Activated CD8-positive, alpha-beta T cell treated with anti-CD3 and anti-CD28 coated beads for 36 hours (primary cell): ENCODE measurements at places on chromosomes 12 and 14. TPM values are rescaled to one million over a fixed set of nuclear protein-coding genes. Genes with fewer than 3 reads are reported as not detected.

- no peak overlapping the region for H3K4me3 ChIP-seq
- no peaks in the 10 kb centered on the region for H3K27me3 ChIP-seq
- H3K4me1 ChIP-seq, result peaks cover 14% of the 10 kb centered on the region
- peaks cover 10% of the 10 kb centered on the region for H3K36me3 ChIP-seq
- no peak for DNase-seq
These were observed 6.3 kb downstream of the TRMT61A start for GRCh38 chr14:103535081-103535890.

Gene MUCL1
- total RNA-seq, result not detected

Gene HCAR1
- 0.18 TPM for total RNA-seq

DNA sequence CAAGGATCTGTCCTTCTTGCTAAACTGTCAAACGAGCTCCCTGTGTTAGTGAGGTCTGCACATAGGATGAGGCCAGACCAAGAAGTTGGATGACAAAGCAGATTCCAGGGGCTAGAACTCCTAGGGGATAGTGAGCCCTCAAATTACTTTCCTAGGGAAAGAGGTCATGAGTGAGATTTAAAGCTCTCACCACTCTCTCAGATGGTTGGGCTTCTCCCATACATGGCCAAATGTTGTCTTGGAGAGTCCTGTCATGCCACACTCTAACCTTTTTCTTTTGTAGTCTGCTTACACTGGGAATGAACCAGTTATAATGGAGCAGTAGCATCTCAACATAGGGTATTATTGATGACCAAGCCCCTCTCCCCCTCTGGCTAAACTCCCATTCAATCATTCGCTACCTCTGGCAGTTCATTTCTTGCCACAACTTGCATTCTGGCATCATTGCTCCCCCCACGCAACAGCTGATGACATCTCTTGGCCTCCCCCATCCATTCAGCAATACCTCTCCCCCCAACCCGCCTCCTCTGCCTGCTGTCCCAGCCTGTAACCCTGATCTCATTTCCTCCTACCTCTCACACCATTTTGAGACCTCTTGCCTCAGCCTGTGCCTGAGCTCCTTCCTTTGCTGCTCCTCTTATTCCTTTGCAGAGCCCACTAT is 64.7 kb upstream of the CISTR start:
- H3K4me3 ChIP-seq, result no peak overlapping the region
- H3K27me3 ChIP-seq, result peaks cover 31% of the 10 kb centered on the region
- H3K27ac ChIP-seq, result no peak overlapping the region
- H3K4me1 ChIP-seq, result no peaks in the 10 kb centered on the region
- H3K36me3 ChIP-seq, result no peaks in the 10 kb centered on the region
- no peak for DNase-seq

GRCh38 chr14:100062590-100062989 is 2.6 kb upstream of the EVL start:
- peak; percentile 75 for DNase-seq
- H3K36me3 ChIP-seq, result peaks cover 34% of the 10 kb centered on the region
- peaks cover 63% of the 10 kb centered on the region for H3K4me1 ChIP-seq
- no peaks in the 10 kb centered on the region for H3K27me3 ChIP-seq
- H3K27ac ChIP-seq, result peak overlapping the region; percentile 99
- peak overlapping the region; percentile 17 for H3K4me3 ChIP-seq

DNA sequence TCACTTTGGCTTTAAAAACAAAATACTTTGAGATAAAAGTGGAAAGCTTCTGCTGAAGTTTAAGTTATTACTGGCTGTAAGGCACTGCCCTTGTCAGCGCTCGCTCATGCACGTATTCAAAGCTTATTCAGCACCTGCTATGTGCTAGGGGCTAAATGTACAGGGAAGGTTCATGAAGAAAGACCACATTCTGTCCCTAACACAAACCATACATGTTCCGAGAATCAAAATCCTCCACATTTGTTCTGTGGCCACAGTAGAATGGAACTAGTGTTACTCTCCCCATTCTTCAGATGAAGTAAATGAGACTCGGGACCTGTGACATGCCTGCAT is 33.8 kb upstream of the GPR68 start:
- DNase-seq, result no peak
- H3K27me3 ChIP-seq, result no peaks in the 10 kb centered on the region
- H3K27ac ChIP-seq, result peak overlapping the region; percentile 31
- no peaks in the 10 kb centered on the region for H3K4me1 ChIP-seq

Gene KRT72
- 0.16 TPM for total RNA-seq

DNA sequence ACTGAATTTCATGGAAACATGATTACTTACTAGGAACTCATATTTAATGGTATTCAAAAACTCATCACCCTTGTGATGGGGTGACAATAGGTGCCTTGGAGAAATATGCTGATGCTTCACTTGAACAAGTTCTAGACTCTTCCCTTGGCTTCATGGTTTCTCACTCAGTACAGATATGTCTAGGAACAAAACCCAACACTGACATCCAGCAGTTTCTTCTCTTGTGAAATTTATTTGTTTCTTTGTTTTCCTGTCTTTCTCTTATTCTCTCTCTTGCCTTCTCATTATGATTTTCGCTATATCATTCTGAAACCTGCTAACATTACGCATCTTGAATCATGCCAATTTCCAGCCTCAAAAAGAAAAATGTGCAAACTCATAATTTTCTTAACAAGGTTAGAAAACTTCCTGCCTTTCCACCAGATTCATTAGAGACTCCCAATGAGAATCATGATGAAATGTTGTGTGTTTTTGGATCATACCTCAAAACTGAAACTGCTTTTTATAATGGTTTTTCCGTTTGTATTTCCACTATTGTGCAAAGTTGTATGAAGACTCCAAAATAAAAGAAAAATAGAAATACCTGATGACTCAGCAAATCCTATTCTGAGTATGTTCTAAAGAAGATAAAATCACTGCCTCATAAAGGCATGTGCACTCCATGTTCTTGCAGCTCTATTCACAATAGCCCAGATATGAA is 1021.5 kb downstream of the TMEM121 start:
- no peak overlapping the region for H3K27ac ChIP-seq
- no peak overlapping the region for H3K4me3 ChIP-seq
- peaks cover 9% of the 10 kb centered on the region for H3K4me1 ChIP-seq
- DNase-seq, result no peak

Gene ACSM4
- not detected for total RNA-seq

Gene RD3L
- not detected for total RNA-seq

DNA sequence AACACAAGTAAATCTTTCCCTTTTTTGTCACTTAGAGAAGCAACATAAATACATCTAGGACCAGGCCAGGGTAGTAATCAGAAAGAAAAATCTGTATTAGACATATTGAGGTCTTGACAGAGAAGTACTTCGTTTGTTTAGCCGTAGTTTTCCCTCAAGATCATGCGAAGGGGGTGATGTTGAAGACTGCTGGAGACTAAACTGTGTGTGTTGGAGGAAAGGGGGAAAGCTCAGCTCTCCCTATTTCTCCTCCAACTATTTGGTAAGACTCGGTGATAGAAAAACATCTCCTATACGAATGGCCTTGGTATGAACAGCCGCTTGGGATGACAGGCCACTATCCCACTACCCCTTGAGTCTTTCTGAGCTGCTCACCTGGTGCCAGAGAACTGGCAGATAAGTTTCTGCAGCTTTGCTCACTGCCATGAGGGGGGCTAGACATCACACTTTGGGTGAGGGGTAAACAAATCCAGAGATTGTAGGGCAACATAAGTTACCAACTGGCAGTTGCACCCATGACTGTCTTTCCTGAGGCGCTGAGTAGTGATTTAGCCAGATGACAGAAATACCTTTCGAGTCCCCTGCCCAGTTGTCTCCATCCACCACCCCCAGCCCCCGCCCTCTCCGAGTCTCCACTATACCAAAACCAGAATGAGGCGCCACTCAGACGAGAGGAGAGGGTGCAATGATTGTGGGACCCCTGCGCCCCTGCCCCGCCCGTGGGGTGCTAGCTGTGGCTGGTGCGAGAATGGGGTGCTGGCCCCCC is 685 bp downstream of the VAMP1 start:
- DNase-seq, result no peak
- no peaks in the 10 kb centered on the region for H3K27me3 ChIP-seq
- H3K27ac ChIP-seq, result peak overlapping the region; percentile 88
- H3K4me3 ChIP-seq, result peak overlapping the region; percentile 89
- H3K36me3 ChIP-seq, result peaks cover 51% of the 10 kb centered on the region

- H3K4me3 ChIP-seq, result no peak overlapping the region
- H3K4me1 ChIP-seq, result peaks cover 11% of the 10 kb centered on the region
- H3K36me3 ChIP-seq, result no peaks in the 10 kb centered on the region
- no peak for DNase-seq
These were observed 472.3 kb upstream of the SOX5 start for GRCh38 chr12:24421759-24422158.

- peaks cover 2% of the 10 kb centered on the region for H3K27me3 ChIP-seq
- DNase-seq, result no peak
- H3K27ac ChIP-seq, result no peak overlapping the region
- no peak overlapping the region for H3K4me3 ChIP-seq
These were observed 147.9 kb downstream of the PPFIA2 start for GRCh38 chr12:81610955-81611889.

DNA sequence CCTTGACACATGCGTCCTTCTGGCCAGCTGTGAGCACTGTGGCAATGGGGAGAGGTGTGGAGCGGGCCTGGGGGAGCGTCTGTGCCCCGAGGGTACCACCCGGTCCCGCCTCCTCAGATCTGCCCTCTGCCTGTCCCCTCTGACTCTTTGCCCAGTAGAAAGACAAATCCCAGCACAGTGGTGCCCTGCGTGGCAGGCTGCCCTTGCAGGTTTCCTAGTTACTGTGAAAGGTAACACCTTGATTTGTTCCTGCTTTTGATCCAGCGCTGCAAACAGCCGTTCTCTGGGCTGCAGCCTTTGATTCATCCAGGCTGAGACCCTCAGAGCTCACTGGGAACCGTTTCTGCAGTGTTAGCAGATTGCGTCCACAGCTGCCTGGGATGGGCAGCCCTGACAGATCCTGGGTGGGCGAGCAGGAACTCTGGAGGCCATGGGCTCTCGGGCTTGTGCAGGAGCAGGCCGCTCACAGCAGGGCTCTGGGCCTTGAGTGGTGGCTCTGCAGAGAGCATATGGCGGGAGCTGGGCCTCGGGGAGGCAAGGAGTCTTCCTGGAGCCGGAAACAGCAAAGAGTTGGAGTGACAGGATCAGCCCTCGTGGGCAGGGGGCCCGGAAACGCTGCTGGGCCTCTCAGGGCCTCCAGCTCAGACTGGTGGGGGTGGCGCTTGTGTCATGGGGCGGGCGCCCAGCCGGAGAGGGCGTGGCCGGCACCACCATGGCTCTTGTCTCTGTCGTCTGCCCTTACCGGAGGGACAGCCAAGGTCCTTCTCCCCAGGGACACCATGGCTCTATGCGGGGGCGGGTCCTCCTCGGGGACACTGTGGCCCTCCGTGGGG is 16.6 kb downstream of the FBRSL1 start:
- H3K4me1 ChIP-seq, result peaks cover 49% of the 10 kb centered on the region
- peak; percentile 88 for DNase-seq
- H3K36me3 ChIP-seq, result no peaks in the 10 kb centered on the region
- no peaks in the 10 kb centered on the region for H3K27me3 ChIP-seq
- H3K27ac ChIP-seq, result peak overlapping the region; percentile 83

DNA sequence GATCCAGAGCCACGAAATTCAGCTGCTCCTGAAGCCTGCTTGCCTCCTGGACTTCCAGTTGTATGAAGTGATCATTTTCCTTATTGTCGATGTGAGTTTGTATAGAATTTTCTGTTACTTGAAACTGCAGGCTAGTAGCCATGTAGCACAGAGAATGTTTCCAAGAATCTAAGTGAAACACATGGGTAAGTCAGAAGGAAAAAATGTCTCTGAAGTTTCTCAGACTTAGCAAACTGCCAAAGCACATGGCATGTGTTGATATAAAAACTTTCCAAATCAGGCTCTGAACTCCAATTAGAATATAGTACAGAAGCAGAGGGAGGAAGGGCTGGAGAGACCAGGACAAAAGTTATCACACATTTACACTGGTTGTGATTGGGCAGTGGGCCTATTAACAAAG is 9.8 kb upstream of the PCNX1 start:
- H3K36me3 ChIP-seq, result no peaks in the 10 kb centered on the region
- no peak overlapping the region for H3K27ac ChIP-seq
- peaks cover 52% of the 10 kb centered on the region for H3K4me1 ChIP-seq

- H3K4me1 ChIP-seq, result peaks cover under 1% of the 10 kb centered on the region
- H3K27me3 ChIP-seq, result no peaks in the 10 kb centered on the region
- no peak for DNase-seq
- H3K27ac ChIP-seq, result no peak overlapping the region
These were observed 48.5 kb downstream of the TBK1 start for GRCh38 chr12:64500394-64500793.

DNA sequence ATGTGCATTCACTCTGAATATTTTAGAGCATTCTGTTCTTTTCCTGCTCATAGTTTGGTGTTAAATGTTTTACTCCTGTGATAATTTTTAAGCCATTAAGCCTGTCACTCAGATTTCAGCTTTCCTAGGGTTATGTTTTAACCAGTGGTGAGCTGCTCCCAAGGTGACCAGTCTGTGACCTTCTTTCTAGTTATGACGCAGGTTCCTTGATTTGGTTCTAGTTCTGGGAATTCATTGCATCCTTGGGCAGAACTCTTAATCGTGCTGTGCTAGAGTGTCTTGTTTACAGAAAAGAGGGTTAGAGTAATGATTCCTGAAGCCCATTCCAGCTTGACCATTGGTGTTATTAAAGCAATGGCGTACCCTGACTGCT is 2.2 kb downstream of the GABARAPL1 start:
- no peak overlapping the region for H3K27ac ChIP-seq
- H3K4me3 ChIP-seq, result peak overlapping the region; percentile 87
- no peak for DNase-seq
- no peaks in the 10 kb centered on the region for H3K36me3 ChIP-seq

Gene SOAT2
- 6.7 TPM for total RNA-seq

DNA sequence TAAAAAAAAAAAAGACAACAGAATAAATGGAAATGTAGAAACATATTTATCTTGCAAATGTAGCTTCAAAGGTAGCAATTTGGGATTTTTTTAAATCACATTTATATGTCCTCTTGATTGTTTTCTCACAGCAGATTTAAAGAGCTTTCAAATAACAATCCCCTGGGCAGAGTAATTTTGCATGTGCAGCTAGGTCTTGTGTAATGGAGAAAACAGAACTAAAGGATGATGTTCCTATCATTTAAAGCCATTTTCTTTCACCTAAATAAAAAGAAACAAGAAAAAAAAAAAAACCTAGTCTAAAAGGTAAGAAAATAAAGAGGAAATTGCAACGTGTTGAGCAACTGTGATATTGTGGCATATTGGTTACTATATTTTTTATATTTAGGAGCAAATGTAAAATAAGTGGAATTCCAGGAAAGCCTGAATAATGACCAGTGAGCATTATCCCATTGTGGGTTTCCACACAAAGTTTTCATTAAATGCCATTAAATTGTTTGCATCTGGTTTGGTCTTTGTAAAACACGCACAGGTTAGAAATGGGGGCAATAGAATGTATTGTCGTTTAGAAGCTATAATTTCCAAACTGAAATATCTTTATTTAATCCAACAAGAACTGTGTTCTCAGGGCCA is 215.6 kb downstream of the SLC6A15 start:
- no peak overlapping the region for H3K27ac ChIP-seq
- H3K4me1 ChIP-seq, result no peaks in the 10 kb centered on the region
- H3K36me3 ChIP-seq, result no peaks in the 10 kb centered on the region
- H3K27me3 ChIP-seq, result no peaks in the 10 kb centered on the region
